ENCODE measurements at places on chromosomes 12 and 14.

DNA sequence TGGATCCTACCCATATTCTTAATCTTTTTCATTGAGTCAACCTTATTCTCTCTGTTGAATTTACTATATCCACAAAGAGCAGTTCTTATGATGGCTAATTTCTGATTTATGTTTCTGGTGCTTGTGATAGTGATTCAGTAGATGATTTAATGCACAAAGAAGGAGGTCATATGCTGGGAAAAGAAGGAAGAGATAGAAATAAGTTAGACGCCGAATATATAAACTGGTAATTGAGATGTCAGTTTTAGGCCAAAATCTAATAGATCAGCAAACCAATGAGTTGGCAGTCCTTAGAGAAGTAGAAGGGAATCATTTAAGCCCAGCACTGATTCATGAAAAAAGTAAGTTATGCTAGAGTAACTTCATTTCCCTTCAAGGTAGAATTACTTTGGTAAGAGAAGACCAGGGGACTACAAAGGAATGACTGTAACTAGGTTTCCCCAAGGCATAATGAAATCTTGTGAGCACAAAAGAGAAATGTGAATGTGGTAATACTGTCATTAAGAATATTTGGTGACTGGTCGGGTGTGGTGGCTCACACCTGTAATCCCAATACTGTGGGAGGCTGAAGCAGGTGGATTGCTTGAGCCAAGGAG, 132.4 kb downstream of the TGFB3 start:
- DNase-seq: no peak

DNA sequence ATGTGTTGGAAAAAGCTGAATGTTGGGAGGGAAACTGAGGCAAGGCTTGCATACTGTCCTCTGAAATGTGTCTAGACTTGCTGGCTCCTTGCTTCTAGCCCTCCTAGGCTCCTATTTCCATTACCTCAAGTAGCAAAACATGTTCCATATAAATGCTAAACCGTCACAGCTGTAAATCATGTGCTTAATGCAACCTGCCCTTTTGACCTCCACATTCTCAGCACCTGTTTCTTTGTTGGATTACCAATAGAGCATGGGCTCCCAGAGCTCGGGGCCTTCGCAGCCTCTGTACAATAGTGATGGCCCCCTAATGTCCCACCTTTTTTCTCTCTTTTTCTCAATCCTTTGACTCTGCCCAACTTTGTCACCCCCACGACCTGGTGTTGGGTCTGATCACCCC, 23.3 kb downstream of the RERGL start:
- DNase-seq: no peak

GRCh38 chr12:29316752-29317151, 64.2 kb downstream of the ERGIC2 start:
- no peak for DNase-seq

GRCh38 chr12:7120166-7120565, 8.5 kb downstream of the RBP5 start:
- DNase-seq: no peak

DNA sequence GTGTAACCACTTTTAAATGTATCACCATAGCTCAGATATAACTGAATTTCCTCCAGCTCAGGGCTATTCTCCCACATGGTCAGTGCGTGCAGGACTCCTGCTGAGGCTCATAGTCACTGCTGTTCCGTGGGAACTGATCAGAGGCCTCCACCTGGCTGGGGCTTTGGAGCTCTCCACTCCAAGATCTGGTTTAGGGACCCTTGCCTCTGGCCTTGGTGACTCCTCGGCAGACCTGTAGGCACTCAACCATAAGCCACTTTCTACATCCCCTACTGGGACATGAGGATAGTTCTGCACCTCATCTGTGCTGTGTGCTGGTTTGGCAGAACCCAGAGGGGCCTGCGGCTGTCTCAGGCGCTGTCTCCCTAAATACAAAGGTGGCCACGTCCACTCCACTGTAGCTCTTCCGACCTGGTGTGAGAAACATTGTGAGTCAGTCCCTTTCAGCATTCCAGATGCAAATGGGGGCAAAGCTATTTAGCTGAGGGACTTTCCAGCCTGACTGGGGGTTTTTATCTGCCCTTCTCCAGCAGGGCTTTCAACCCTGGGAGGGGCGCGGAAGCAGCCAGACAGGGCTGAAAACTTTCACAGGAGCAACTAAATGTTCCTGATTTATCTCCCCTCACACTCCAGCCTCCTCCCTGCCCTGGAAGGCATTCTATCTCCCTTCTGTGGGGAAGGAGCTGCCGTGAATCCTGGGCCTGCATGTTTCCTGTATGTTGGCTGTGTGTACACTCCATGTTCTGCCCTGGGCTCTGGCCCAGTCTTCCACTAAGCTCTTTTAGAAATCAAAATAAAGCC, 218.3 kb upstream of the DAAM1 start:
- peak; percentile 3 for DNase-seq

DNA sequence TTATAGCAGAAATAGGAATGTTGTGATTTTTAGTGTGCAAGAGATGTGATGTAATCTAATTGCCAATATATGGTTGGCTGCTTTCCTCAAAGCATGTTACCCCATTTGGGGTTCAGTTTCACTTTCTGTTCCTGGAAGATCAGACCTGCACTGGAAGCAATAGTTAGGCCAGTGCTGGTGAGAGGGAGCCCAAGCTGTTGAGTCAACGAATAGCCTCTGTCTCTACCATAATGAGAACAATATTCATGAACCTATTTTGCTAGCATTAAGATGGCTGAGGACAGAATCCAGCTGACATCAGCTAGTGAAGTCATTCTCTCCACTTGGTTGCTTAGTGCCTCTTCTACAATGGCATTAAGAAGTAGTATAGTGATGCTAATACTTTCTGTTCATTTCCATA, 379.9 kb upstream of the DCN start:
- no peak for DNase-seq
